ENCODE measurements at places on chromosomes 7 and 10. TPM values are rescaled to one million over a fixed set of nuclear protein-coding genes. Genes with fewer than 3 reads are reported as not detected.

Gene OR2A12
- not detected for polyA plus RNA-seq

Gene CYP2C18
- polyA plus RNA-seq = 5.4 TPM

Gene PRSS37
- polyA plus RNA-seq = 1.6 TPM

Gene PAX2
- polyA plus RNA-seq = not detected

Gene FAM25C
- not detected for polyA plus RNA-seq

Gene CRPPA
- 7.4 TPM for polyA plus RNA-seq

Gene PLEKHS1
- polyA plus RNA-seq = not detected
